Forelimb muscle (tissue), 1 donor: ENCODE measurements at places on chromosomes 7 and 10. TPM values are rescaled to one million over a fixed set of nuclear protein-coding genes. Genes with fewer than 3 reads are reported as not detected.

Gene EGR2
- polyA plus RNA-seq, result 2.5 TPM

Gene ARL3
- 13.0 TPM for polyA plus RNA-seq

Gene MSMB
- not detected for polyA plus RNA-seq

Gene GNGT1
- polyA plus RNA-seq, result not detected

DNA sequence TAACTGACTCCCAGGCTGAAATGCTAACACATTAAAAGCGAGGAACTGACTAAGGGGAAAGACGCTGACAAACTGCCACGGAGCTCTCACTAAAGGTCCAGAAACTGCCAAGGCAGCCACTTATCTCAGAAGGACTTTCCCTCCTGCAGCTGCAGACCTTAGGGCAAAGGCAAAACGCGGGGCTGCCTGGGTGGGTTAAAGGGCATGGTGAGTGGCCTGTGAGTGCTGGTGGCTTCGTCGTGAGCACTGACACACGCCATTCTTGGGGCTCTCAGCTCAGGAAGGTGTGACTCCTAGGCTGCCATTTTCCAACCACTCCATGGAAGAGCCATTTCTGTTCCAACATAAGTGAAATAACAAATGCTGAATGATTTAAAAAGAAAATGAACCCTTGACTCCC, 232.5 kb downstream of the COBL start:
- no peak for DNase-seq

DNA sequence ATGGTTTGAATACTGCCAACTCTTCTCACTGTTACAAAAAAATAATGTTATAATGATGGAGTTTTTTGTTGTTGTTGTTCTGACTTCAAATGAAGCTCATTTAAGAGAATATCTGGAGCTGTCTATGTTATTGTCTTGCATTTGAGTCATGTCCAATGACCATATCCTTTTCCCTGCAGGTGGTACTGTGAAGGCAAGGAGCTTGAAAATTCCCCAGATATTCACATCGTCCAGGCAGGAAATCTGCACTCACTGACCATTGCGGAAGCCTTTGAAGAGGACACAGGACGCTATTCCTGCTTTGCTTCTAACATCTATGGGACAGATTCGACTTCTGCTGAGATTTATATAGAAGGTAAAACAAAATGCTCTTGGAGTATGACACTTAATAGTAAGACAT, 33.5 kb downstream of the MYPN start:
- no peak for DNase-seq

- no peak for DNase-seq
Observed at GRCh38 chr7:132450696-132451095, 125.6 kb downstream of the PLXNA4 start.

GRCh38 chr10:92696606-92697383, 7.0 kb downstream of the HHEX start:
- no peak for DNase-seq

DNA sequence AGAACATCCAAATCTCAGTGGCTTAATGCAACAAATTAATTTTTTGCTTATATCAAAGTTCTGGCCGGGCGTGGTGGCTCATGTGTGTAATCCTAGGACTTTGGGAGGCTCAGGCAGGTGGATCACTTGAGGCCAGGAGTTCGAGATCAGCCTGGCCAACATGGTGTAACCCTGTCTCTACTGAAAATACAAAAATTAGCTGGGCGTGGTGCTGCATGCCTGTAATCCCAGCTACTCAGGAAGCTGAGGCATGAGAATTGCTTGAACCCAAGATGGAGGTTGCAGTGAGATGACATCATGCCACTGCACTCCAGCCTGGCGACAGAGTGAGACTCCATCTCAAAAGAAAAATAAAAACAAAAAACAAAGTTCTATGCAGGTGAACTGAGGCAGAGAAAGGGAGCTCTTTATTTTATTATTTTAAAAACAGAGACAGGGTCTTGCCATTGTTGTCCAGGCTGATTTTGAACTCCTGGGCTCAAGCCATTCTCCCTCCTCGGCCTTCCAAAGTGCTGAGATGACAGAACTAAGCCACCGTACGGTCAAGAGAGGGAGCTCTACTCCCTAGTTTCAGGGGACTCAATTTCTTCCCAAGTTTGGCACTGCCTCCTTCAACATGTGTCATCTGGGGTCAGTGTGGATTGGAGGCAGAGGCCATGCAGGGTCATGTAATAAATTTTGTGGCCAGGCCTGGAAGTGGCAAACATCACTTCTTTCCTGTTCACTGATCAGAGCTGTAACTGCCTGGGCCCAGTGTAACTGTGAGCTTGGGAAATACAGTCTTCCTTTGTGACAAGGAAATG, 2.4 kb downstream of the ADCK2 start:
- no peak for DNase-seq

GRCh38 chr10:246431-246830, 111.2 kb downstream of the ZMYND11 start:
- no peak for DNase-seq

DNA sequence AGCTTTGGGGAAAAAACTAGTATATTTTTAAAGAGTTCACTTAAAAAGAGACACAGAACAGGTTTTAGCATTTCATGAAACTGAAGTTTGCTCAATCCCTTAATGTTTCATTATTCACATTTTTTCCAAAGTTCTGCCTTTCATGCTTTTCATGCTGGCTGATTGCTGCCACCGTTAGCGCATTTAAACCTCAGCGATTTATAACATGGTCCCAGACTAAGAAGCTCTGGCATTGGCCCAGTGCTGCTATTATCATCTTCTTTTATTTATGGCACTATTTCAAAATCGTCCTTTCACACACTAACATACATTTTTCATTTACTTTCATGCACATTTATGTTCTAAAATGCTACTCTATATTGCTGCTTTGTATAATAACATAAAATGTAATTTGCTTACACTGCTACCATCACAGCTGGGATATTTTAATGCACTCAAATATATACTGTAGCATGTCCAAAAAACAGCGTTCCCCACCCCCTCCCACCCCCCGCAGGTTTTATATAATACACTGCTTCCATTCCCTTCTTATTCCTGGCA, 141.9 kb downstream of the MPP7 start:
- no peak for DNase-seq
